ENCODE measurements at places on chromosomes 2 and 18.

DNA sequence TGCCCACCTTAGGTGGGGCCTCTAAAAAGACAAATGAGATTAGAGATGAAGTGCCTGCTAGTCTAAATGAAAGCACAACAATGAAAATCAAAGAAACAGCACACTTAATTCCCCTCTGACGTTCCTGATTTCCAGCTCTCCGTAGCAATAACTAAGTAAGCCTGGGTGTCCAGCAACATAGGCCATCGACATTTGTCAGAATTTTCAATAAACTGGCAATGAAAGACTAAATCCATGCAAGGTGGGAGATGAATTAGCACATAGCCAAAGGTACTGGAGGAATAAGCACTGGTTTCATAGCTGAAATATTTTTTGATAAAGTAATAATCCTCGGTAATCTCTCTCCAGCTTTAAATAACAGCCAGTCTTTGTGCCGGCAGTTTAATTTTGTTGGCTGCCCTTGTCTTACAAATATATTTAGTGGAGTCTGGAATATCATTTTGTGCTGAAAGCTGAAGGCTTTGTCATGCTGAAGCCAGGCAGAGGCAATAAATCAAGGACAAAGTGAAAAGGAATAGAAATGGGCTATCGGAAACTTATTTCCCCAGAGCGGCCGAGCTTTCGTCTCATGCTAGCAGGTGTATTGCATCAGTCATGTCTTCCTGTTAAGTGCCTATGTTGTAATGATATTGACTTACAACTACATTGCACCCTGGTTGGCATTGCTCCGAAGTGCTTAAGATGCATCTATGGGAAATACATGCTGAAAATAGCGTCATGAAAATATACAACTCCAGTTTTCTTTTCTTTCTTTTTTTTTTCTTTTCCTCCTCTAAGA lies 790.1 kb downstream of the CNTNAP5 start:
- no peak for DNase-seq

- no peak for DNase-seq
Observed at GRCh38 chr2:136025057-136025973, 39.9 kb upstream of the DARS1 start.

GRCh38 chr2:233319256-233319655 lies 11.6 kb downstream of the SAG start:
- no peak for DNase-seq

DNA sequence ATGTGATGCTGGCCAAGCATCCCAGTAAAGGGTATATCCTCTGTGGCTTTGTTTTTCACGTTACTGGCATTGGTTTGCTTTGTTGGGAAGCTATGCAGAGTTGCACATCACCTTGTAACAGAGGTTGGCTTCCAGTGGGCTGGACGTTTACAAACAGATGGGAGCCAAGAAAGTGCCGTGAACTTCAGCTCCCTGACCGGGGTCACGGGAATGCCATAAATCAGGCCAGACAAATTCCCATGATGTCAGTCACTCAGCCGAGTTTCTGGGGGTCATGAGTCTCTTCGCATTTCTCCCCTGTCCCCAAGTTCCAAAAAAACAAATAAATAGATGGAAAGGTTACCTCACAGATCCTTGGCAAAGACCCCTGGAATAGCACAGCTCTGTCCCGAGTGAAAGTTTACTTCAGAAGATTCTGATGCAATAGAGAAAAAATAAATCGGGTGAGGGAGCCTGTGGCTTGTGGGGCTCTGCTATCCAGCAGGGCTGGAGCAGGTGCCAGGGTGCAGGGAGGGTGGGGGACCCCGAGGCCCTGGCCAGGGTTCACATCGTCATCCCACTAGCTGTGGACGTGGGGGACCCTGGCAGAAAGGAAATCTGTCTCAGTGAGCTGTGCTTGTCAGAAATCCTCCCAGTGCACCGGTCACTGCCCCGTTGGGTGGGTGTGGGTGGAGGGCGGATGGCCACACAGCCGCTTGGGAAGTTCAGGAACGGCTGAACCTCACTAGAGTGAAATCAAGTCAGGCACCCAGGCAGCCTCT lies 27.8 kb downstream of the TWIST2 start:
- DNase-seq = no peak

DNA sequence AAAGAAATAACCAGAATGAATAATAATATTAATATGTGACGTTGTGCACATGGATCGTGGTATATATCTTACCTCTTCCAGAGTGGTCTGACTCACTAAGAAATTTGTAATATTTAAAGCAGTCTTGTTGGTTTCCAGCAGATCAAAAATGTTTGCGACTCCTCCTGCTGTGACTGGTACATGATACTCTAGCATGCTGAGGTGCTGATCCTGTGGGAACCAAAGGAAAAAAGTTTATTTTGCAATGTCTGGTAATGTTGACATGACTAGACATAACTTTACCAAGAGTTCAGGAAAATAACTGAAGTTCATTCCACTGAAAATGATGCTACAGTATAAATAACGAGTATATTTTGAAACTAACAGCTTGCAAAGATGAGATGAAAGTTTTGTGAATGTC lies 124.5 kb upstream of the BARD1 start:
- DNase-seq = no peak

DNA sequence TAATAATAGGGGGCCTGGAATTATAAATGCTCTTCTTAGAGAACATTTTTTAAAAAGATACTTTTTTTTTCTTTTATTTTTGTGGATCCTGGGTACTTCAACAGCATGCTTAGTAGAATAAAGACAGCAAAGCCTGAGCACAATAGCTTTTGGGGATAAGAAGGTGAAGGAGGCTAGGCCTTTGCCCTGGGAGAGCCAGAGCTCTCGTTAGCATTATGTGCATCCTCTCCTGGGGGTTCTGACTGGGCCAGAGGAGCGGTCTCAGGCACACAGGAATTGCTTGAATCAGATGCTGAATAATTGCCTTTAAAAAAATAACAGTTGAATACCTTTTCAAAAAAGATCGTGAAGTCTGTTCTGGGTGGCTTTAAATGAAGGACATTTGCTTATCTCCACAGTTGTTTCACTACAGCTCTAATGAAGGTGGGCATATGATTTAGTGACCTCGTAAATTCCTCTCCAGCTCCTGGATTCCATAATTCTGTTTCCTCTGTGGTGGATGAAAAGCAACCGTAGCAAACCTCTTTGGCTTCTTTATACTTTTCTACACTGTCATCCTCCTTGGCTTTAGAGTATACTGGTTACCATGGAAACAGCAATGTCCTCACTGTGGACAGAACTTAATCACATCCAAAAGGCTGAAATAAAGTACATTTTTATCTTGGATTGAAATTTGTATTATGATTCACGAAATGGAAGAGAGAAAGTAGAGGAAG lies 133.8 kb downstream of the MAIP1 start:
- no peak for DNase-seq

DNA sequence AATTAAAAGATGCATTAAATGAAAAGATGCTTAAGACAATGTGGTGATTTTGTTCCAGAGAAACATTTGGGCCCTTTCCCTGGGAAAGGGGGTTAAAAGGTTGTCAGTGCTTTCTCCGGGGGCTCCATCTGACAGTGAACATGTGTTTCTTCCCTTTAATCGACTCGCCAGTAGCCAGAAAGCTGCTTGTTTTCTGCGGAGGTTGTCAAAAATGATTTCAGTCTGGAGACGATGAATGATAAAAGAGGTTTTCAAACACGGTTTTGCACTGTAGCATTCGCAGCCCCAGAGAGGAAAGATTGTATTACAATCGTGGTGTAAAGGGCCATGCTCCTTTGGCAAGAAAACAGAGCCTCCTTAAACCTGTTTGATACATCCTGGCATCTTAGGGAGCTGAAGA lies 111.5 kb upstream of the MEIS1 start:
- no peak for DNase-seq

- no peak for DNase-seq
Observed at GRCh38 chr18:369224-370015, 101.6 kb upstream of the THOC1 start.

DNA sequence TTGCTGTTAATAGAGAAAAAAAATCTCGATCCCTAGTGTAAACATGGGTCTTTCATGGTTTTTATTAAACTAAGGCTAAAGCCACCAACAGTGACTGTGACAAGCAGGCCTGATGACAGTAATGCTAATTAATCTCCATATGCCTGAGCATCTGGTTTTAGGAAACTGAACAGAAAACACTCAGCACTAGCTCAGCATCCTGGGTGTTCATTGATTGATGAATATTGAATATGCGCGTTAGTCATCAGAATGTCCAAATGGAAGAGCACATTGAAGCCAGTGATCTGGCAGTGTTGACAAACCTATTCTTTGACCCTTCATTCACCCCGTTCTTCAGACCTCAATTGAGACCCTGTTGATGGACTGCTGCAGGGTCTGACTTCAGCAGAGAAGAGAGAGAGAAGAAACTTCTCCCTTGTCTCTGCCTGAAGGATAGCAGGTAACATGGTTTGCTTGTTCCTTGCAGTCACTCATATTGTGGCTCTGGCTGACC lies 283.8 kb downstream of the RDH14 start:
- no peak for DNase-seq
